ENCODE measurements at places on chromosomes 12 and 14.

DNA sequence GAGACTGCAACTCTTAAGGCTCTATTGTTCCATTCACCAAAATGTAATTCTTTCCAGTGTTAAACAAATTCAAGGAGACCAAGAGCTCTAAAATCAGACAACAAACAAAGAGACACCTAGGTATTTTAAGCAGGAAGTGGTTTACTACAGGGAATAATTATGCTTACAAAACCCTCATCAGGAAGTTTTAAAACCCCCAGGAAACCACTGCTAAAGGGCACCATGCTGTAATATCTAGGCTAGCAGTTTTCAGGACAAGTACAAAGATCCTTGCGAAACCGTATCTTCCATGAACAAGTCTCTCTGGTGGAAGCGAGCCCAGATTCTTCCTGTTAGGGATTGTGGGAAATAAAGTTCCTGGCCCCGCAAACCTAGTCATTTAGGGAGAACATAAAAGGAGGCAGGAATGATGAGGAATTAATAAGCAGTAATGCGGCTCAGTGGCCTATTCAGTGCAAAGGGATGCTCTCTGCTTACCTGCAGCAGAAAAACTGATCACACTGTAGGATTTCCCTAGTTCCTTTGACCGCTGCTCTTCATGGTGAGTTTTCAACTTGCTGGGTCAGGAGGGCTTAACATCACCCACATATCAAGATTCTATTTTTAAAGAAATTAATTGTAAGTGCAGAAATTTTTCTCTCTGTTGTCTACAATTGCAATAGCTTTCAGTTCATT is 42.8 kb downstream of the ACSM4 start:
- no peak for DNase-seq

- no peak for DNase-seq
Measured at GRCh38 chr12:108342985-108343384, 3.9 kb upstream of the CMKLR1 start.

- DNase-seq: no peak
Measured at GRCh38 chr14:77562681-77563080, 53.8 kb downstream of the SPTLC2 start.

- no peak for DNase-seq
Measured at GRCh38 chr12:72261885-72262284, 10.3 kb upstream of the TRHDE start.

- no peak for DNase-seq
Measured at GRCh38 chr12:105931762-105932570, 206.8 kb downstream of the NUAK1 start.

- peak; percentile 37 for DNase-seq
Measured at GRCh38 chr12:124609041-124609989, 41.9 kb upstream of the NCOR2 start.

- DNase-seq: no peak
Measured at GRCh38 chr14:32846821-32847365, 91.8 kb upstream of the NPAS3 start.

- no peak for DNase-seq
Measured at GRCh38 chr12:98639491-98639890, 5.1 kb downstream of the IKBIP start.

DNA sequence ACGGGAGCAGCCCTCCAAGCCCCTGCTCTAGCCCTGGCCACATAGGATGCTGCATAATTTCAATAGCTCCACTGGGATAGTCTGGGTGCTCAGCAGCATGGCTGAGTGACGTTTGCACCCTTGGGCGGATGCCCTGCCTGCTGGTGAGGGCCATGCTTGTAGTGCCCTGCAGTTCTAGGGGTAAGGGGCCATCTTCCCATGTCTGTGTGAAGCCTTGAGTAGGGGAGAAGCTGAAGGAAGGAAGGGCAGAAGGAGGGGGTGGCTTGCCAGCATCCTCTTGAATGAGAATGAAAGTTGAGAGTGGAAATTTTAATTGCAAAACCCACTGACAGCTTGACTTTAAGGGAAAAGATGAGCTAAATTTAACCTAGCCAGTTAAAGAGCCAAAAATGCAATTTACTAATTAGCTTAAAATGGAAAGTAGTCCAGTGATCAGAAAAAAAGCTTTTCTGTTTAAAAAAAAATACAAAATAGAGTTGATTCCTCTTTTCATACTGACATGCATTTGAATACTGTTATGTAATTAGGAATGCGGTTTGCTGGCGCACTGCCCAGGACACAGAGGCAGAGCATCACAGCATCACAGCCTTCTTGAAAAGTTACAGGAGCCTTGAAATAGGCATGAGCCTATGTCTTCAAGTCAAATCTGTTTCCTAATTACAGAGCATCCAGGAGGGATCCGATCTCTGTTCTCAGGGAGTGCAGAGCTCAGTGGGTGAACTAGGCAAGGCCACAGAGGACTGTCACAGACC is 18.5 kb upstream of the EML1 start:
- DNase-seq: no peak

DNA sequence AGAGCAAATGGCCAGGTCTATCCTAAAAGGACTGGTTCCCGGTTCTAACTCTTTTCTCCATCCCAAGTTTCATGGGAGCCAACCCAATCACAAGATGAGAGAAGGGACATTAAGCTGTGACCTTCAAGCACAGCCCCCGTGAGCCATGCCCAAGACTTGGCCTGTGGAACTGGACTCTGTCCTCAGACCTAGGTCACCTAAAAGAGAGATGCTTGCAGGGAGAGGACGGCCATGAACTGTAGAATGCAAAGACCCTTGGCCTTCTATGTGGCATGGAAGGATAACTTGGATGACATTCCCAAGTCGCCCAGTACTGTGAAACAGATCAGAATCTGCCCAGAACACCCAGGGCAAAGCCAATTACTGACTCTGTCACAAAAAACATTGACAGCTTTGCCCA is 263.5 kb downstream of the DPF3 start:
- DNase-seq: no peak

GRCh38 chr14:64625386-64626232 is 75.8 kb downstream of the PPP1R36 start:
- DNase-seq: no peak

DNA sequence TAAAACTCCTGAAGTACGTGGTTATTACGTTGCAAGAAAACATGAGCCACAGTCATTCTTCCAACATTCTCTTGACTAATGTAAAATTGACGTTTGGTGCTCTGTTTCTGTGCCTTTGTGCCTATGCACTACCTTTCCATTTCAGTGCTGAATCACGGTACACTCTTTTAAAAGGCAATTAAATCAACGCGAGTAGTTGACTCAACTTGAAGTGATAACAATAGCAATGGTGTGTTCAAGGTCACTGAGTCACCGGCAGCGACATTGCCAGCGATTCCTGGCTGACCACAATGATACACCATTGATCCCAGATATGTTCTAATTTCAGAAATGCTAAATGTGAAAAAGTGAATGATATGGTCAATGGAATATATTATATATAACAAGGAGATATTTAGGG is 17.8 kb downstream of the AK7 start:
- no peak for DNase-seq

- no peak for DNase-seq
Measured at GRCh38 chr12:28536088-28536487, 345.8 kb downstream of the CCDC91 start.

GRCh38 chr12:129861951-129862350 is 41.9 kb downstream of the TMEM132D start:
- no peak for DNase-seq

- DNase-seq: no peak
Measured at GRCh38 chr12:122840580-122841513, 5.6 kb downstream of the HIP1R start.

- no peak for DNase-seq
Measured at GRCh38 chr12:120249266-120249874, 16.2 kb downstream of the PXN start.

DNA sequence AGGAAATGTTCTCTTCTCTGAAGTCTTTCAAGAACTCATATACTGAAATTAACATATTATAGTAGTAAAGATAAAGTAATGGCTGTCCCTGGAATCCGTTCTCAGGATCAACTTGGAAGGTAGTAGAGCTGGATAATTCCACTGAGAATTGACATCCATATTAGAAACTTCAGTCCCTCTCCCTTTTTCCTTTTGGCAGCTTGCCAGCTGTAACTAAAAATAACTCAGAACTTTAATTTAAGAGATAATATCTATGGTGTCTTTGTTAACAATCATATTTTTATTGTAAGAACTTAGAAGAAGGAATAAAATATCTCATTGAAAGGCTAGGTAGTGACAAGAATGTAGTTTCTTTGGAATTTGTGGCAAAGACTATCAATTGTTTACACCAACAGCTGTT is 61.4 kb upstream of the PLEKHA5 start:
- DNase-seq: no peak

DNA sequence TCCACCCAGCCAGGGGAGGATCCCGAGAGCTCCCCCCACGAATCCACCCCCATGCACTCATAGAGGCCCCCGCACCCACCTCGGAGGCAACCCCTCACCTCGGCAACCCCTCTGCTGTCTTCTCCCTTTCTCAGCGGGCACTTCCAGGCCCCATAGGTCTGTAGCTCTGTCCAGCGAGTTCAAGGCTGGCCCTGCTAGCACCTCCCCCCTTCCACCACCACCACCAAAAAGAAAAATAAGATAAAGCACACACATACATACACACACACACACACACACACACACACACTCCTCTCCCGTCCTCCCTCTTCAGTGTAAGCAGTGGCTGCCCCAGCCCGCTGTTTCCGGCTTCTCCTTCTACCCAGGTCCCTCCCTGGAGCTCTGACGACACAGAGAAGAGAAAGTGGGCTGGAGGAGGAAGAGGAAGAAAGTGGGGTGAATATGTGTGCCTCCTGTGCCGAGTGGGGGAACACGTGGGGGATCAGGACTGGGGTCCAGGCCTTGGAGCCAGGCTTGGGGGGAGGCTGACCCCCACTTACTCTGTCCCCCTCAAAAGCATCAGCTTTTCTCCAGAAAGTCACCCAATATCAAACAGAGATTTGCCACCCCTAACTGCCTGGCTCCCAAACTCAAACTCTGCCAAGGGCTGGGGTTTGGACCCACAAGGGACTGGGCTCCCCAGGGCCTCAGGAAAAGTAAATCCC is at the start of gene STAT6:
Gene STAT6 (minus strand): TSS at position 332 of the 704 bp plus-strand sequence. CDS start 3,084 bp downstream, outside the sequence.
- DNase-seq: peak; percentile 84

DNA sequence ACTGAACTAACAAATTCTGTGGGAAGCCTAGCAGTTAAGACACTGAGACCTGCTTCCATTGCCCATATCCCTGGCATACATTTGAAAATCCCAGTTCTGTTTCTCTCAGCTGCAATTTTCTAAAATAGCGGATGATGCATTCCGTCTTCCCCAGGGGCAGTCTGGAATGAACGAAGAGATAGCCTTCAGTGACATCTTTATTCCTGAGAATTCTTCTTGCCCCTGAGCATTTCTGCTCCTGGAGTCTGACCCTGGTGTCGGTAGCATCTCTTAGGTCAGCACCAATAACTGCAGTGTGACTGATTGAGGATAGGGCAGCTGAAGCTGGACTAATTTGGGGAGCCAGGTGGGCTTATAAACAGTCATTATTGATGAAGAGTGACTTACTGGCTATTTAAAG is 552.5 kb downstream of the DIO2 start:
- no peak for DNase-seq

GRCh38 chr12:93773122-93773871 is 96.1 kb downstream of the CRADD start:
- DNase-seq: no peak

- DNase-seq: no peak
Measured at GRCh38 chr12:42128327-42128726, 16.3 kb downstream of the GXYLT1 start.

DNA sequence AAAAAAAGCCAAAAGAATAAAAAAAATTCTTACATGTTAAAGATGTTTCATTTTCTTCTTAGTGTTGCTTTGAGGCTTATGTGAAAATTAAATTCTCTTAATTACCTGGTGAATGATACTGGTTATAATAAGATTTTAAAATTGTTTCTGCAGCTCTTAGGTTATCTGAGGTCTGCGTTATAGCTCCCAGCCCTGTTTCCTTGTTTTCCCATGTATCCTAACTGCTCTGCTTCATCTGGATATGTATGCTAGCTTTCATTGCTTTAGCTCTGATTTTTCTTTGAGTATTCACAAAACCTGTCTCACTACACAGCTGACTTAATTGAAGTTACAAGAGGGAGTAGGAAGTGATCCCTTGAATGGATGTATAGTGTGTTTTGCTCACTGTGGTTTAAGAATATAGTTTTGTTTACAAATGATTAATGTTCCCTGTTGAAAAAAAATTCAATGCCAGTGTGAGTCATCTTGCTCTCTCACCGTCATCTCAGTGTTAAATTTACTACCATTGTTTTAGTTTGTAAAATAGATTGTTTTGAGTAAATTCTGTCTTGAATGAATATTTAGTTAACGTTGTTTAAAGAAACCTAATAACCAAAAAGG is 26.8 kb downstream of the CPSF6 start:
- no peak for DNase-seq

GRCh38 chr12:31353750-31354708 is 28.1 kb upstream of the SINHCAF start:
- no peak for DNase-seq

- DNase-seq: no peak
Measured at GRCh38 chr12:54388237-54389133, 4.0 kb upstream of the ZNF385A start.

GRCh38 chr12:123960856-123961255 is 11.8 kb downstream of the CCDC92 start:
- DNase-seq: no peak

DNA sequence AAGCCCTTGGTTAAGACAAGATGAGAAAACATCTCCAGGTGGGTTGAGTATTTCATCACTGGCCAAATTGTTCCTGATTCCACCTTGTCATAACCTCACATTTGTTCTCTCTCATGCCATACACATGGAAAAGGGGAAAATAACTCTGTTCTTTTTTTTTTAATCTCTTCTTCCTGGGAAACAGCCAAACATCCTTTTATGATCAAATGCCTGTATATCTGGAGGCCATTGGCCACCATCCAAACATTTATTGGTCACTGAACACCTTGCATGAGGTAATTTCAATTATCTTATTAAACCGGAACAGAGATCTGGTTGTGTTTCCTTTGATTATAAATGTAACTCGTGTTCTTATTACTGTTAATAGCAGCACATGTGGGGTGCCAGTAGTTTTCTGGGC is 469.6 kb downstream of the NPAS3 start:
- no peak for DNase-seq

GRCh38 chr12:3251067-3251466 is 173.9 kb downstream of the TSPAN9 start:
- peak; percentile 72 for DNase-seq

DNA sequence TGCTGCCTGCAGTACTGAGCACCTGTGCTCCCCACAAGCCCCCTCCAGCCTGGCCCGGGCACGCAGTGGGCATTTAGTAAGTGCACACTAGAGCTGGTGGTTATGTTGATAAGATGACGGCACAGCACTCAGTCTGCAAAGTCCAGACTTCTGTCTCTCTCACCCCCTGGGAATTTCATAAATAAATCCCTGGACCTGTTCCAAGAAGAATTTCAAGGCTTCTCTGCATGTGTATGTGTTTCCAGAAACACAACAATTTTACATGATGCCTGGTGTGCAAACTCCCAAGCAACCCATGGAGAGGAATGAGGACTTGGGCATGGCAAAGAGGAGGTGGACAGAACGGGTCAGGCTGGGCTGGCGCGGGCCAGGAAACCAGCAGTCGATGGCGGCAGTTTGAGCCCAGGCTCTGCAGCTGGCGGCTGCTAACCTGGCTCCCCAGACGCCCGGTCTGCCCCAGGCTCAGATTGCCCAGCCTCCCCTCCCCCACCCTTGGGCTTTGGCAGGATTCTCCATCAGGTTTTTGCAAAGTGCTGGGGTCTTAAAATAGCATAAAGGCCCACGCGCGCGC is 10.4 kb upstream of the ACVR1B start:
- no peak for DNase-seq

GRCh38 chr12:28099871-28100270 is 90.4 kb upstream of the CCDC91 start:
- DNase-seq: no peak

- no peak for DNase-seq
Measured at GRCh38 chr12:106873983-106874382, 81.7 kb upstream of the TMEM263 start.

- no peak for DNase-seq
Measured at GRCh38 chr12:101027200-101027599, 182.8 kb downstream of the SLC5A8 start.
